ENCODE measurements at places on chromosomes 12 and 14.

GRCh38 chr12:108060067-108060466 is 69.0 kb upstream of the WSCD2 start:
- no peak for DNase-seq

- DNase-seq, result no peak
Observed at GRCh38 chr12:104226672-104227071, 11.1 kb downstream of the TXNRD1 start.

DNA sequence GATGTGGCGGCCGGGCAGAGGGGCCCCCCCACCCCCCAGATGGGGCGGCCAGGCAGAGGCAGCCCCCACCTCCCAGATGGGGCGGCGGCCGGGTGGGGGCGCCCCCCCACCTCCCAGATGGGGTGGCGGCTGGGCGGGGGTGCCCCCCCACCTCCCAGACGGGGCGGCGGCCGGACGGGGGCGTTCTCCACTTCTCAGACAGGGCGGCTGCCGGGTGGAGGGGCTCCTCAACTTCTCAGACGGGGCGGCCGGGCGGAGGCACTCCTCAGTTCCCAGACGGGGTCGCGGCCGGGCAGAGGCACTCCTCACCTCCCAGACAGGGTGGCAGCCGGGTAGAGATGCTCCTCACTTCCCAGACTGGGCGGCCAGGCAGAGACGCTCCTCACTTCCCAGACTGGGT is 469.8 kb downstream of the PCNX1 start:
- DNase-seq, result no peak

DNA sequence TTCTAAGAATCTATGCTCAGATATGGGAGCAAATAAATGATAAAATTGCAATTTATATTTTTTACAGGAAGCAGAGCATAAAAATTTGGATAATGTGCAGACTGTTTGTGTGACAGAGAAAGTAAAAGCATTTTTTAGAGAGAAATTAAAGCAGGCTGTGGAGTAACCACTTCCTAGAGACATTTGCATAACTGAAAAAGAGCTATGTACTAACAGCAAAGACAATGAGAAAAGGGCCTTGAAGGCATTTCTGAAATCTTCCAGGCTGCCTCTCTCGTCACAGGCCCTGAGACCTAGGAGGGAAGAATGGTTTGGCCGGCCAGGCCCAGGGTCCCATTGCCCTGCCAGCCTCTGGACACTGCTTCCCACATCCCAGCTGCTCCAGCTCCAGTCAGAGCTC is 247.2 kb downstream of the ALX1 start:
- no peak for DNase-seq

- no peak for DNase-seq
Observed at GRCh38 chr12:105013892-105014291, 27.8 kb downstream of the NOPCHAP1 start.

GRCh38 chr14:36510078-36510799 is 9.8 kb downstream of the NKX2-1 start:
- no peak for DNase-seq

DNA sequence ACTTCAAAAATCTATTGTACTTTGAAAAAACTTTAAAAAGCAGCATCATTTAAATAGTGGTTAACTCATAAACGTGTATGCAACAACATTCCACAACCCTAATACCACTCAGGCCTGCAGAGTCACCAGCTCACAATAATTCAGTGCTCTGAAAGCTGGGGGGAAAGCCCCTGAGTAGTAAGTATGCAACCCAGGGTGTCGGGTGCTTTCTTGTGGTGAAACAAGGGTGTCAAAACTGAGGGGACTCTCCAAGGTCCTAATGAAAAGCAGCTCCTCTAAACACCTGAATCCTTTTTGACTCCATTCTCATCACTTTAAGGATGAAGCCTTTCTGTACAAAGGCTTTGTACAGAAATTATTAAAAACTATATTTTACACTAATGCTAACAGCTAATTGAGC is 33.7 kb downstream of the FGFR1OP2 start:
- no peak for DNase-seq

GRCh38 chr12:29050503-29050902 is 98.6 kb upstream of the FAR2 start:
- DNase-seq, result no peak

DNA sequence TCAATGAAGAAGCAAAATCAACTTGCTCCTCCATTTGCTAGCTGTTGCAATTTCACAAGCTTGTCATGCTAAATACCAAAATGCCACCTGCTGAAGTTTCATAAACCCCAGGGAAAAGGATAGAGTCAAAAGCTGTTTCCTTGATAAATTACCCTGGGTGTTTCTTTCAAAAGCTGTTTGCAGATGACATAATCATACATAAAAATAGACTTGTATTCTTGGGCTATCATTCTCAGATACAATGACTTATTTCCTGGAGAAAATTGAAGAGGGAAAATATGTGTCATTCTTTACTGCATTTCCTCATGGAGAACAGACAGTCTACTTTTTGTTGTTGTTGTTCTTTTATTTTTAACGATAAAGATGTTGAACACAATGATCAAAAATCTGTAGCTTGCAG is 119.2 kb downstream of the GALC start:
- DNase-seq, result no peak

GRCh38 chr14:36522347-36522971 is 2.4 kb upstream of the NKX2-1 start:
- DNase-seq, result no peak

DNA sequence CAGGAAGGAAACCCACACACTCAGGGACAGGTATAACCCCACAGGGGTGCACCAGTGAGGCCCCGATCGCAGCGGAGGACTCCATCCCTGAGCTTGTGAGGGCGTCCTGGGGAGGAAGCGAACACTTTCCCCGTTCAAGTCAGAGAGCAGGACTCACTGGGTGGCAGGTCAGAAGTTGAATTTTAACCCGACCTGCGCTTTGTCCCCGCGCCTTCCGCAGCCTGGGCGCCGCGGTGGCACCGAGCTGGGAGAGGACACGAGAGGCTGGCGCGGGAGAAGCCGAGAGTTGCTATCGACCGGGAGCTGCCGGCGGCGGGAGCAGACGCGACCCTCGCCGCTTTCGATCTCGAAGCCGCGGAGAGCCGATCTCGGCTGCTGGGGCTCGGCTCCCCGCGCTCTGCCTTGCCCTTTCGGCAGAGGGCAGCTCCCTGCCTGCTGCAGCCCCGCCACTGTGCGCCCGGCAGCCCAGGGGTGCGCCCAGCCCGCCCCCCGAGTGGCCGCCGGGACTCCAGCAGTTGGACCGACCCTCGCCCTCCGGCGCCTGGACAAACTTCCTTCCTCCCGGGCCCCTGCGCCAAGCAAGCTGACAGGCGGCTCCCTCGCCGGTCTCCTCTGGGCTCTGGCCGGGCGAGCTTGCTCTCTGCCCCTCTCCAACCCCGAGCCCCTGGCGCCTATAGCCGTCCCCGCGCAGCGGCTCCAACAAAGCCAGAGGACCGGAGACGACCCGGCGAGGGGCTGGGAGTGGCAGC is 918 bp downstream of the LIN7A start:
- peak; percentile 65 for DNase-seq

DNA sequence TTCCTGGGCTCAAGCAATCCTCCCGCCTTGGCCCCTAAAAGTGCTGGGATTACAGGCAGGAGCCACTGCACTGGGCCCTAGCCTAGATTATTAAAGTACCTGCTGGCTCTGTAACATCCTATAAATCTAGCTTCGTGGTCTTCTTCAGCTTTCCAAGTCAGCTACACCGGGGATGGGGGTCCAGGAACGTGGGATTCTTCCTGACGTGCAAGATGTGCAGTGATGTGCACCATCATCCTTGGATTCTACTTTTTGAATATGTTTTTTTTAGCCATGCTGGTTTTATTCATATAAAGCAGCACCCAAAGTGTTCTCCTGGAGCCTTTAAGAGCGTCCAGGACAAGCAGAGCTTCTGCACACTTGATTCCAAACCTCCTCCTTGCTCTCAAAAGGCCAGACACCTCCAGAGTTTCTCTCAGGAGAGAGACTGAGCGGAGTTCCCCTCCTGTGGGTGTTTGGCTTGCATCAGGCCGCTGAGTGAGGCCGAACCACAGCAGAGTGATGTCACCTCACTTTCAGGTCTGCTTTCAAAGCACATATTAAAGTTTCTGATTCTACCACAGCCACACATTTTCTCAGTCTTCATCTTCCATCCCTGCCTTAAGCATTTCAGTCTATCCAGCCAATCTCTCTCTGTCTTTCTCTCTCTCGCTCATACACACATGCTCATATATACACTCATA is 33.4 kb downstream of the VCPKMT start:
- DNase-seq, result no peak

DNA sequence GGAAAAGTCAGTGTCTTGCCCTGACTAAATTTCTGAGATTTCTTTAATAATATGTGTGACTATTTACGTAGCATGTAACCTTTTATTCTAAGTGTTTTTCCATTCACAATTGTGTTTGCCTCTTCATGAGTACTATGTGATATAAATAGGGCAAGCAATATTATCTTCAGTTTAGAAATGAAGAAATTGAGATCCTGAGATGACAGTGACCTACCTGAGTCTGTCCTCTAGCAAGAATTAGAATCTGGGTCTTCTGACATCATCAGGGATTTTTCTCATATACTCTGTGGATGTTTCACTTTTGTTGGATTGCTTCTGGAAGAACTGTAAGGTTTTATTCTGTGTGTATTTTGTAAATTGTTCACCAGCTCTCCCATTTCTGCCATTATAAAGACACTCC is 35.0 kb downstream of the TMTC2 start:
- no peak for DNase-seq

DNA sequence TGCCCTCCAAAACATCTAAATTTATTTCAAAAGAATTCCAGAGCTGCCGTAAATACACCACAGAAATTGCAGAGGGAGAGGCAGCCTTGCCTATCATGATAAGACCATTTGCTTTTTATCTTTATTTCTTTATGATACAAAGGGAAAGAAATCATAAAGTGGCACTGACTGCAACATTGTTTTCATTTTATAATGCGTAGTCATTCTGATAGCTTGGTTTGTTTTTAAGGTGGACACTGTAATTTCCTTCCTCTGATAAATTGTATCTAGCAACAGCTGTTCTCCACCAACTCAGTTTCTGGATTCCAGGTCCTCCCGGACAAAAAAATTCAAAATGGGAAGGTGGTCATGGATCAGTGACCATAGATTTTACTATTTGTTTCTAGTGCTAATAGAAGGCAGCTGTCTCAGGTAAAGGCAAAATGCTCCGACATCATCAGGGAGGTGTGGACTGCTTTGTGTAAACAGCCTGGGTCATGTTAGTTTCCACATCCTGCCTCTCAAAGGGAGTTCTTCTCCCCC is 623 bp upstream of the TSPAN8 start:
- DNase-seq, result no peak

GRCh38 chr12:47165934-47166333 is 86.2 kb upstream of the AMIGO2 start:
- no peak for DNase-seq

DNA sequence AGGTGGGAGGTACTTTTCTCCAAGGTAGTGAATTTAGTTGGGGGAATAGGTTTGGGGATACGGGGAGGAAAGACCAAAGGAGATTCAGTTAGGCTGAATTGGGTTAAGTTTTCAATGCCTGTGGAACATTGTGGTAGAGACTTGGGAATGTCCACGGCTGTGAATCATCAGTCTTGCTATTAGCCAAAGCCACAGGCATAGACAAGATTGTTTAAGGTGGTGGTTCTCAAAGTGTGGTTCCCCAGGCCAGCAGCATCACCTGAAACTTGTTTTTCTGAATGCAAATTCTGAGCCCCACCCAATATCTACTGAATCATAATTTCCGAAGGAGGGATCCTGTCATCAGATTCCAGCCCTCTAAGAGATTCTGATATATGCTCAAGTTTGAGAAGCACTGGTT is 316.2 kb downstream of the EGLN3 start:
- no peak for DNase-seq

- no peak for DNase-seq
Observed at GRCh38 chr14:68401317-68401716, 391.6 kb downstream of the ZFP36L1 start.

DNA sequence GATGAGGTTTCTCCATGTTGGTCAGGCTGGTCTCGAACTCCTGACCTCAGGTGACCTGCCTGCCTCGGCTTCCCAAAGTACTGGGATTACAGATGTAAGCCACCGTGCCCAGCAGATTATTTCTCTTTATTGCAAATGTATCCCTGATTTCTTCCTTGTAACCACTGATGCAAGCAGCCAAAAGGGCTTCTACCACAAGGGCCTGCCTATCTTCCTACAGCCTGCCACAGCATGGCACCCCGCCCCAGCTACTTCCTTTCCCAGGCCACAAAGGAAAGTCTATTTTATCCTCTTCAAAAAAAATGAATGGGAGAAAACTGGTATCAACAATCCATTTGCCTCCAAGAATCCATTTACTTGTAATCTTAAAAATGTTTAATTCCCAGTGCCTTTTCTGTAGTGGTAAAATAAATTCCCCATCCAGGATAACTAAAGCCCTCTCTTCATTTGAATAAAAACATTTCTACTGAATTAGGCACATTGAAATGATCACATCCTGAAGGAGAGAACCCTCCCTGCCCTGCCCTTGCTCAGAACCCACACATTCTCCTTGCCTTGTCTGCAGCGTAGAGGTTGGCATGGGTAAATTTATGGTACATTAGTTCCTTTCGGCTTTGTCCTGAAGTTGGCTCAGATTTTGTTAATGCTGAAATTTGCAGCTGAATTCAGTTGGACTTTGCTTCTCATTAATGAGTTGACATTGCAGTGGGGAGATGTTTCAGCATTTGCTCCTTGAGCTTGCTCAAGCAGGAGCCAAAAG is 19.2 kb downstream of the GPHB5 start:
- DNase-seq, result no peak

DNA sequence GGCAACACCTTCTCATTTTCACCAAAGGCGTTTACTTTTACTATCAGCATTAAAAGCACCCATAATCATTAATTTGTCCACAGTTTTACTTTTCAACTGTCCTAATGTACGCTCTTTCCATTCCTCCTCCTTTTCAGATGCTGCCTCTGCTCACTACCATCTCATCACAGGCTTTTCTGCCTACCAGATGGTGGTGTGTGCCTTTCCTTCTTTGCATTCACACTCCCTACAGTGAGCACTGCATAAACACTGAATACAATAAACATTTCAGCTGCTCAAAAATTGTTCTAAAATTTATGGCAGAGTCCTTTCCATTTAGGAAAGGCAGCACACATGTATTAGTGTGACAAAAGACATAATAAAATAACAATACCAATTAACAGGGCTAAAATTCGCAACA is 435.7 kb downstream of the GXYLT1 start:
- DNase-seq, result no peak

GRCh38 chr12:47935184-47935583 is 28.2 kb upstream of the TMEM106C start:
- DNase-seq, result no peak

DNA sequence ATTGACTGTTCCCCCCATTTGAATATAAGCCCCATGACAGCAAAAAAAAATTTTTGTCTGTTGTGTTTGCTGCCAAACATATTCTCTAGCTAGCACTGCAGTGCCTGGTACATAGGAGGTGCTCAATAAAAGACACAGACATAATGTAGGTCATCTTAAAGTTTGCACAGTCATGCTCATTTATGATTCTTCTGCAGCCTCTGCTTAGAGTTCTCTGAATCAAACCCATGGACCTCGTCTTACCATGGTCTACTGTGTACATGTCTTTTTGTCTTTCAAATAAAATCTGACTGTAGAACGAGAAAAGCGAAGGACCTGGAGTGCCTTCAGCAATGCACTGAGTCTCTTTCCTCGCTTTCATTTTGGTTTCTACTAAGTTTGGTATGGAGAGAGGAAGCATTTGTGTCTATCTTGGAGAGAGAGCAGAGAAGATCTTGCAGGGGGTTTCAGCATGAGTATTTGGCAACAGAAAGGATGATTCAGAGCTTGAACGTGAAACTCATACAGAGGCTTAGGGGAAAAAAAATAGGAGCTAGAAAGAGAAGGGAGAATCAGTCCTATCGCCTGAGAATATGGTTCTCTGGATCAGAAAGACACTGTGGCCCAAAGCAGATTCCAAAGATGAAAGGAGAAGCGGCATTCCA is 38.8 kb upstream of the TMCC3 start:
- no peak for DNase-seq

Measured in endothelial cell (in vitro differentiated cells).